ENCODE measurements at places on chromosomes 5 and 9. TPM values are rescaled to one million over a fixed set of nuclear protein-coding genes. Genes with fewer than 3 reads are reported as not detected.

Gene APBB3
- total RNA-seq: 20.2 TPM

Gene AGPAT2
- total RNA-seq: 76.4 TPM

Gene SLC25A48
- not detected for total RNA-seq

Gene F2RL2
- 0.33 TPM for total RNA-seq

Gene FGD3
- 5.4 TPM for total RNA-seq

Gene FCN1
- not detected for total RNA-seq

Gene PCDH12
- 23.2 TPM for total RNA-seq

Gene SLC6A7
- not detected for total RNA-seq

Gene DCAF10
- total RNA-seq: 25.1 TPM

Gene TEX10
- total RNA-seq: 24.8 TPM

- no peak for DNase-seq
These were observed 16.0 kb upstream of the GOLPH3 start for GRCh38 chr5:32190095-32190494.

GRCh38 chr9:110579862-110580219 lies 300 bp upstream of the SVEP1 start:
- no peak for DNase-seq

DNA sequence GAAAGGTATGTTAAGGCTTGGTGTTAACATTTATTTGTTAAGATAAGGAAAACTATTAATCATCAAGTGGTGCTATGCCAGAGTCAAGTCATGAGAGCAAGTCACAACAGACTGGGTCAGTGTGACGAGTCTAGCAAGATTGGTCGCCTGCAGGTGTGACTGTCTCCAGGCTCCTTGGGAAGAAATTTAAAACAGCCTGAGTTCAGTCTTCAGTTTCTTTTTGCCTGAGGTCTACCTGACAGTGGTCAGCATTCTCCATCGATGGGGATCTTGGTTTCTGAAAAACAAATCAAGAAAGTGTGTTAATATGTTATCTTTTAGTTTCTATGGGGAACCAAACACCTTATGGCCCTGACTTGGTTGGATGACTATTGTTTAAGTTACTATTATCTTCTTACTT lies 56.3 kb downstream of the CETN3 start:
- DNase-seq: no peak

DNA sequence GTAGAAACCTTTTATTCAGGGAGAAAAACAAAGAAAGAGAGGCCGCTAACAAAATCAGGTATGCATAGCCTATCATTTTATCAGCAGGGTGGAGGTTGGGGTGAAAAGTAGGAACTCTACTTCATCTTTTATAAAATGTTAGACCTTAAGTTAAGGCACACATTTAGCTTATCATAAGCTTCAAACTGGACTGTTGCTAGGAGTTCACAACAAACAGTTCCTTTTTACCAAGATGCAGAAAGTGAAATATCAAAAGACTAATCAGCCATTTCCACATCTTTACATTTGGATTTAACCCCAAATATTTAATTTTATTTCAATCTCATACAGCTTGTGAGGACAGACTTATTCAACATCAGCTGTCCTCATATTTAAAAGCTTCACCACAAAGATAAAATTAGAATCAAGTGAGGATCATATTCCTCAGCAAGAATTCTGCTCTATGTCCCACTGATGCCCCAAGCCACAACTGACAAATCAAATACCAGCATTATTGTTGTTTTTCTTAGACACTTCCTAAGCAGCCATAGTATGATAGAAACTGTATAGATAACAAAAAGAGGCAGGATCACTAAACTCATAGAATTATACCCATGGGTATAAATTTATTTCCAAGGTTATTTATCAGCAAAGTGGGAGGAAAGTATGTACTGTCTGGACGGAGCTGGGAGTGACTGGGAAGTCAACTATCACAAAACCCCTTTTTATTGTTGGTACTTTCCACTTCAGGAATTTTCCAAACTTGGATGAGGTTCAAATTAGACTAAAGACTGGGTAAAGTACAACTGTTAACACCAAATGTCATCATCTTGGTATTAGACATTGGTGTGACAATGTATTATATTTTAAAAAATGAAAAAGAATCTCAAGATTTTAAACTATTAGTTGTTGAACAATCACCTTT lies 29.9 kb upstream of the MYOT start:
- DNase-seq: no peak

DNA sequence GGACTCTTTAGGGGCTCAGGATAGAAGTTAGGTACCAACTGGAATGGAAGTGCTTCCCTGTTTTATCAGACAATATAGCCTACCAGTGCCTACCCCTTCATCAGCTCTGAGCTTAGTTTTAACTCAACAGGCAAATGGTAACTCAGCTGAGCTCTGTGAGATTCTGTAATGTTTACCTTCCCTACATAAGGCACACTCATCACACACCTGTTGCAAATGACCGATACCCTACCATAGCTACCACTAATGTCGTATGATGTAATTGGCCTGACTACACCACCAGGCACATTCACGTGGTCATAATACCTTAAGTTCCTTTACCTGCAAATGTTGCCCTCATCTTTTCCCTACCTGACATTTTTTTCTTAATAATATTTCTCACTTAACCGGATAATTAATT lies 254.8 kb downstream of the ADGRV1 start:
- no peak for DNase-seq

GRCh38 chr9:134455934-134456755 lies 129.9 kb downstream of the RXRA start:
- DNase-seq: peak; percentile 75

- DNase-seq: peak; percentile 39
These were observed 169.0 kb upstream of the PANK3 start for GRCh38 chr5:168747987-168748777.

GRCh38 chr9:16135968-16136367 lies 583.1 kb downstream of the CCDC171 start:
- no peak for DNase-seq

- DNase-seq: no peak
These were observed 131.1 kb upstream of the TUT7 start for GRCh38 chr9:86485359-86485758.

All from thyroid gland (tissue), 4 donors.